ENCODE measurements at places on chromosomes 6 and 20.

- DNase-seq = no peak
These were observed 140.9 kb downstream of the JARID2 start for GRCh38 chr6:15386756-15387112.

DNA sequence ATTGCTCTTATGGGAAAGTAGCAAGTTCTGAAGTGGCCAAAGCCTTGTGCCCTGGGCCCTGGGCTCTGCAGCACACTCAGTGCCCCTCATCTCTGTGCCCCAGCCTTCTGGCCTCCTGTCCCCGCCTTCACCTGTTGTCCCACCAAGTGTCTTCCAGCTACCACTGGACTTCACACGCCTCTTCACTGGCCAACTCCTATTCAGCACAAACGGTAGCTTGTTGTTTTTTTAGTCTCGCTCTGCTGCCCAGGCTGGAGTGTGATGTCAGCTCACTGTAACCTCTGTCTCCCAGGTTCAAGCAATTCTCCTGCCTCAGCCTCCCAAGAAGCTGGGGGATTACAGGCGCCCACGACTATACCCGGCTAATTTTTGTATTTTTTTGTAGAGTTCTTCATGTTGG lies 4.8 kb downstream of the CCHCR1 start:
- DNase-seq = no peak

DNA sequence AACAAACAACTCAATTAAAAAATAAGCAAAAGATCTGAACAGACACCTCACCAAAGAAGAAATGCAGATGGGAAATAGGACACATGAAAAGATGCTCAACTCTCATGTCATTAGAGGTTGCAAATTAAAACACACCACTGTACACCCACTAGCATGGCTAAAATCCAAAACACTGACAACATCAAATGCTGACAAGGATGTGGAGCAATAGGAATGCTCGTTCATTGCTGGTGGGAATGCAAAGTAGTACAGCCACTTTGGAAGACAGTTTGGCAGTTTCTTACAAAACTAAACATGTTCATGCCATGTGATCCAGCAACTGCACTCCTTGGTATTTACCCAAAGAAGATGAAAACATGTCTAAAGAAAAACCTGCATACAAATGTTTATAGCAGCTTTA lies 47.2 kb downstream of the CDK19 start:
- DNase-seq = no peak

- no peak for DNase-seq
These were observed 523 bp downstream of the CPXM1 start for GRCh38 chr20:2799688-2800520.

DNA sequence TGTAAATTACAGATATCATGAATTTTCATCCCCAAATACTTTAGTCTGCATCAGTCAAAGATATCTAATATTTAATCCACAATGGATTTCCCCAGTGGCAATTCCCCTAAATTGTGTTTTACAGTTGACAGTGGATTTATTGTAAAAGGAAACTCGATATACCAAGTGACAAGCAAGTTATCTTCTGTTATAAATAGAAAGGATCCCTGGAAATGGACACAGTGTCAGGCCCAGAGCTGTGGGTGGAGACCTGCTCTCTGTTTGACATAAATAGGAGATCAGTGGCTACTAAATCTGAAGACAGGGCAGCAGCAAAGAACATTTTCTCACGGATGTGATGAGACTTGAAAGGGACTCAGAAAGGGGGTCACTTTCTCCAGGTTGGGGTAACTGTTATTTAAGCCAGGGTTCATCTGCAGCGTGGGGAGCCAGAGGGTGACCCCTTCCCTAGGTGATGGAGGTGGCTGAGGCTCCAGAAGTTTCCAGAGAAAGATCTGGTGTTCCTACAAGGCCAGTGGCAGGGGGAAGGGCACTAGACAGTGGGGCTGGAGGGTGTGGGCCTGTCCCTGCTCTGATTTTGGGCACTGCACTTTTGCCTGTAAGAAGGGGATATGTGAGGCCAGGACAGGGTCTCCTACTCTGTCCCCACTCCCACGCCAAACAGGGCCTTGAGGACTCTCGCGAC lies 12.3 kb upstream of the FAM110A start:
- DNase-seq = no peak

DNA sequence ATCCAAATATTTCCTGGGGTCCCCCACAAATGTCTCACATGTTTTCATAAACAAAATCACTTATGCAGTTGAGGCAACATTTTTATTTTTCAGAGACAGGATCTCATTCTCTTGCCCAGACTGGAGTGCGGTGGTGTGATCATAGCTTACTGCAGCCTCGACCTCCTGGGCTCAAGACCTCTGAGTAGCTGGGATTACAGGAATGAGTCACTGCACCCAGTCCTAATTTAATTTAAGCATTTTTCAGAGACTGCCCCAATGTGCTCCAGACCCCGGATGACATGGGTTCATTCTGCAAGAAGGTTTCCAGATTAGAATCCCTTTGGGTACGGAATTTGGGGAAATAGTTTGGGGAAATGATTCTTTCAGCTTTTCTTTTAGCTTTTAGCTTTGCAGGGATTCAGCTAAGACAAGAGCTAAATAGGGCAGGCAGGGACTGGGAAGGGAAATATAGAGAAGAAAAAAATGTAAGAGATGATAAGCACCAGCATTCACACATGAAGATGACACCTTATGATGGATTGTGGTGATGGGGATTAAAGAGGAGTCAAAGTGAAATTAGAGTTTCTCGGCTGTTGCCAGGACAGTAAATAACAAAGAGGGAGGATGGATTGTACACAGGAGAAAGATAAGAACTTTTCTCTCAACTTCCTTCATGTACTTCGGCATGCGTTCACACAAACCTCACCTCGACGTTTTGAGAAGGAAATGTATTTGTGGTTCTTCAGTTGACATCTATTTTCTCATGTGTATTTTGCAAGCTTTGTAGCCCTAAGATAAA lies 169.4 kb upstream of the TAB2 start:
- no peak for DNase-seq

DNA sequence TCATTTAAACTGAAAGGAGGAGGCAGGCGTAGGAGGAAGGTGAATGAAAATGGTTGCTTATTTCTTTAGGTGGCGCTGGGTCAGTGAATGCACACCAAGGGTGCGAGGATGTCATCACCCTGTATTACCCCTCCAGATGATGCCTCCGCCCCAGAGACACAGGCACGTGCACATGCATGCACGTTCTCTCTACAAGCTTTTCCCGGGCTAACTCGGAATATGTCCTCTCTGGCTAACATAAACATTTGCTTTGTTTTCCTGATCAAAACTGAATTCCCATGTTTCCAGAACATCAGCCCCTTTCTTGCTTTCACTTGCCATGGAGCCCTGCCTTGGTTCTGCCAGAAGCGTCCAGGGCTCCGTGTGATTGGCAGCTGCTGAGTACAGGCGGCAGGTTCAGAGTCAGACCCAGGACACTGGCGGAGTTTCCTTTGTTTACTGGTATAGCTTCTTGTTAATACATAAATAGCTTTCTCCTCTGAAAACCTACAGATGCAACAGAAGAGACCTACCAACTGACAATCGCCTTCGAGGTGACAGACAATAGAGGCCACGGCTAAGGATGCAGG lies 131.2 kb upstream of the RPS6KA2 start:
- no peak for DNase-seq

- no peak for DNase-seq
These were observed 92.0 kb downstream of the ARHGAP18 start for GRCh38 chr6:129617986-129618385.

- no peak for DNase-seq
These were observed 42.7 kb downstream of the TOX2 start for GRCh38 chr20:43957392-43957791.

DNA sequence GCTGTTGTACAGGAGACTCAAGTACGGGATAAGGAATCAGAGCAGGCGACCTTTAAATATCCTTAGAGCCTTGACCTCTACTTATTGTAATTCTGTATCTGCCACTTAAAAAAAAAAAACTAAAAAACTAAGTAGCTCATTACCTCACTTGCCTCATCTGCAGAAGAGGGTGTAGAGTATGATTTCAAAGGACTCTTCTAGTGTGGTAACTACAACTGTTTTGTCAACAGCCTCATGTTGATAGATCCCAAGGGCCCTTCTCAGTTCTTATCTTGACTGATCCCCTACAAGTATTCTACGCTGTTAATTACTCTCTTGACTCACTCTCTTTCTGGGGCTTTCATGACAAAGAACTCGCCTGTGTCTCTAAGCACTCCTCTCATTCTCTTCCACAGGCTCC lies 16.7 kb upstream of the PDYN start:
- no peak for DNase-seq

DNA sequence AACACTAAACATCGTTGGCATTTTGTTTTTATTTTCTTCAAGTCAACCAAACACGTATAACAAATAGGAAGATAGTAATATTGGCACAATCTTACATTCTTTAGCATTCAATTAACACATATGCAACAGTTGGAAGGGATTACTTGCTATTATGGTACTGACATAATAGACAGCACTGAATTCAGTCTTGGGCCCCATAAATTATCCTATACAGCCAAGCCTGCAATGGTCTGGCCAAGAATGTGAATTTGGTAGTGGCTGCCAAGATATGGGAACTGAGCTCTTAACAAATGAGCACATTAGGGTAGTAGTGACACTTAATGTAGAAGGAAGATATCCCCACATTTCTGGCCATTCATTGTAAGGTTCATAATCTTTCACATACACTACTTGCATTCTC lies 44.8 kb upstream of the ARHGAP18 start:
- DNase-seq = no peak

DNA sequence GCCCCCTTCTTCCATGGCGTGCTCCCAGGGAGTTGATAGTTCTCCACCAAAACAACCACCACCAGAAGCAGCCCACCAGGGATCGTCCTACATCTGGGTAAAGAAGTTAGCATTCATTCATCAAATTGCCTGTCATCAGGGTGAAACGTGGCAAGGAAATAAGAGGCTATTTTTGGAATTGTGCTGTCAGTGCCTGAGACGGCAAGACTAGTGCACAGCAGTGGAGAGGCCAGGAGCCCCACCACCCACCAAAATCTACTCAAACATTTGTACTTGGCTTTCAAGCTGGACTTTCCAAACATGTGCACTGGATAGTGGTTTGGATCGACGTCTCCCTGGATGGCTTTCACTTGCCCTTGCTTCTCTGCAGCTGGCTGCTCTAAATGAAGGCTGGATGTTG lies 44.8 kb downstream of the TXNDC5 start:
- DNase-seq = no peak

- DNase-seq = no peak
These were observed 92.5 kb downstream of the SESN1 start for GRCh38 chr6:109002051-109002697.

GRCh38 chr6:72704979-72705378 lies 83.1 kb downstream of the KCNQ5 start:
- no peak for DNase-seq

GRCh38 chr6:42790549-42791181 lies 8.8 kb downstream of the BICRAL start:
- no peak for DNase-seq

DNA sequence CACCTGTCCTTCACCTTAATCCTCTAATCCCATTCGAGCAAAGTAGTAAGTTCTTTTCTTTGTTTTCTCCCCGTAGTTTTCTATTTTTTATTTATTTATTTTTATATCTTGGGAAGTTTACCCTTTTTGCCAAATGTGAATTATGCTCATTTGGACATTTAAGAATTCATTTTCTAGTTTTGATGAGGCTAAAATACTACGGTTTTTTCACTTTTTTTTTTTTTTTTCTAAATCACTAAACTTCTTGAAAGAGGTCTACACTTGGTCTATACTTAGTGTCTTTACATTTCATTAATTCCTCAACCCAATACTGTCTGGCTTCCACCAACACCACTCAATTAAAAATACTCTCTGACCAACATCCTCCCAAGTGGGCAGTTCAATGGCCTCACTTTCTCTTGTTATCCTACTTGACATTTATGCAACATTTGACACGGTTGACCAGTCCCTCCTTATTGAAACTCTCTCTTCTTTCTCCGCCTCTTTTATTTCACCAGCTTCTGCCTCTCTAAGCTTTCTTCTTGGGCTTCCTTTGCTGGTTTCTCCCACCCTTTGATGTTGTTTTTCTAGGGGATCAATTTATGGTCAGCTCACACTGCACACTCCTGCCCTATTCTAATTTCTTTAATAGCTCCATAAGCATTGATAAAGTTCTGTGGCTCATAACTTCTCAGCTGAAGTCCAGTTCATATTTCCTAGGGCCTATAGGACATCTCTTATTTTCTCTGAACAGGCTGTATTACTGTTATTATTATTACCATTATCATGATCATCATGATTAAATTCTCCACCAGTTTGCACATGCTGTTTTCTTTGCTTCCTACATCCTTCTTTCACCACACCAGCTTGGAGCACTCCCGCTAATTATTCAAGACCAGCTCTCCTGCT lies 72.6 kb upstream of the CITED2 start:
- no peak for DNase-seq

GRCh38 chr6:30875244-30876038 lies 8.9 kb upstream of the DDR1 start:
- DNase-seq = no peak

DNA sequence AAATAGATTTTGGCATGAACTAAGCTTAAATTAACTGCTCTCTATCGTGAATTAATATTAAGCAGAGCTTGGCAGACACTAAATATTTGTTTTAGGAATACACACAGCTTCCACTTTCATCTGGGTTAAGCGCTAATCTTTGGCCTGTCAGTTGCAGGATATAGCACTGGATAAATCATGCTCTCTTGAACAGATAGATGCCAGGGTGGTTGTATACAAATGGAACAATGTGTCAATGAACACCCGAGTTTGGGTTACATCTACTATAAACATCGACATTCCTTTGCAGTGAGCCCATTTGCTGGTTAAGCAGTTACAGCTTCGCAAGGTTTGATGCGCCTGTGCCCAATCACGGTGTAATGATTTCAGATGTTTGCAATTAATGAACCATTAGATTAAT lies 338.2 kb upstream of the ZFP64 start:
- DNase-seq = no peak

GRCh38 chr6:37303091-37303660 lies 45.2 kb upstream of the TMEM217 start:
- no peak for DNase-seq

DNA sequence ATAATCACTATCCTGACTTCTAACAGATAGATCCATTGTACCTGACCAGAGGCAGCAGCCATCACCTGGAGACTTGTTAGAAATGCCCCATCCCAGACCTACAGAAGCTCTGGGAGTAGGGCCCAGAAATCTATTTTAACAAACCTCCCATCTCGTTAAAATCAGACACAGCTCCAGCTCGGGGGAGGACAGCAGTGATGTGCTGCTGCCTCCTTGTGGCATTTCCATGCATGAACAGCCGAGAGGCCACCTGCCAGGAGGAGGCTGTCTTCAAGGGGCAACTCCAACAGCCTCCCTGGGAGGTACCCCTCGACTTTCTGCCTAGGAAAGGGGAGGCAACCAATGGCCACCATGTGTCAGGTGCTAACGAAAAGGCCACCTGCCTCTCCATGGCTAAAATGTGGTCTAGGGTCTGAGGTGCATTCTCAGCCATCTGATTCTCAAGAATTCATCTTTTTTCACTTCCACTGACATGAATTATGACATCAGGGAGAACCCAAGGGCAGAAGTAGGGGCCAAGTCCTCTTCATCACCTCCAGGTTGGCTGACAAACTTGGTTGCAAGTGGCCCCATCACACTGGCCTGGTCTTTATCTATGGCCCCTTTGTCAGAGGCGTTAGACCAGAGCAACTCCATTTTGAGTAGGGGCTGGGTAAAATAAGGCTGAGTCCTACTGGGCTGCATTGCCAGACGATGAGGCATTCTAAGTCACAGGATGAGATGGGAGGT lies 12.2 kb upstream of the KCNK15 start:
- no peak for DNase-seq

GRCh38 chr6:39303425-39304153 lies 10.6 kb downstream of the KCNK17 start:
- DNase-seq = no peak

Data from cardiac septum (tissue), 1 donor.